ENCODE measurements at places on chromosomes 16 and 17.

- no peak for DNase-seq
These were observed 3.9 kb downstream of the MED9 start for GRCh38 chr17:17480593-17481148.

DNA sequence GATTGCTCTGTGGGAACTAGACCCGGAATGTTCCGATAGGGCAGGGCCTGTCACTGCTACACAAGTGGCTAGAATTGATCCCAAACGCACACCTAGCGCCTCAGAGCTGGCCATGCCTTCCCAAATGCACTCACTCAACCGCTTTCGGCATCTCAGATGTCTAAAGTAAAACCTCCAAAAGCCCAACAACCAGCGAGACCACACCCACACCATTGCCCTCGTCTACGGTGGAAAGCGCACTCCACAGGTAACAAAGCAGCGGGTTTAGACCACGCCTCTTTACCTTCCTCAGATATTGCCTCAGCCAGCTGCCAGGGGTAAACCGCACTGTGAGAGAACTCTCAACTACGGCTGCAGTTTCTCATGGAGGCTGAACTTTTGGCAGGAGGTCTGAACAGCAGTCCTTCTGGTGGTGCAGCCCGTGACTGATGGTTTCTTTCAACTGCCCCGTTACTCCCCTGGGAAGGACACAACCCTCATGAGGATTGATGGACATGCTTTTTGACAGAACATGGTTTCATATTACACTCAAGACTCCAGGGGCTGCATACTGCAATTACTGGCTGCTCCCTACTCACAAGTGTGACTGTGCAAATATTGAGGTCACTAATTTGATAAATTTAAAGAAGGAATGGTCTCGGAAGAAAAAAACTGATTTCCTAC is 34.5 kb downstream of the USP7 start:
- no peak for DNase-seq

- peak; percentile 70 for DNase-seq
These were observed 26.2 kb upstream of the RFFL start for GRCh38 chr17:35089586-35090296.

GRCh38 chr16:57568173-57568678 is 25.8 kb downstream of the ADGRG5 start:
- no peak for DNase-seq

DNA sequence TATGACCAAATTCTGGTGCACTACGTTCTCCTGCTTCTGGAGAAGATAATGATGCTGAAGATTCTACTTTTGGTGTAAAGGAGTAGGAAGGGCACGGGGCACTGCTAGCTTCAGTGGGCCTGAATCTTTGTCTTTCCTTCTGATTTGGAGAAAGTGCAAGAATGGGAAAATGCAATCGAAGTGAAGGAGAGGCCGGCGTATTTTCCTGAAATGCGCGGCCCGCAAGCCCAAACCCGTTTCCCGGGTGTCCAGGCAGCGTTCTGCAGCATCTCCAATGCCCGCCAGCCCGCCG is 372 bp upstream of the NDE1 start:
- DNase-seq, result no peak

DNA sequence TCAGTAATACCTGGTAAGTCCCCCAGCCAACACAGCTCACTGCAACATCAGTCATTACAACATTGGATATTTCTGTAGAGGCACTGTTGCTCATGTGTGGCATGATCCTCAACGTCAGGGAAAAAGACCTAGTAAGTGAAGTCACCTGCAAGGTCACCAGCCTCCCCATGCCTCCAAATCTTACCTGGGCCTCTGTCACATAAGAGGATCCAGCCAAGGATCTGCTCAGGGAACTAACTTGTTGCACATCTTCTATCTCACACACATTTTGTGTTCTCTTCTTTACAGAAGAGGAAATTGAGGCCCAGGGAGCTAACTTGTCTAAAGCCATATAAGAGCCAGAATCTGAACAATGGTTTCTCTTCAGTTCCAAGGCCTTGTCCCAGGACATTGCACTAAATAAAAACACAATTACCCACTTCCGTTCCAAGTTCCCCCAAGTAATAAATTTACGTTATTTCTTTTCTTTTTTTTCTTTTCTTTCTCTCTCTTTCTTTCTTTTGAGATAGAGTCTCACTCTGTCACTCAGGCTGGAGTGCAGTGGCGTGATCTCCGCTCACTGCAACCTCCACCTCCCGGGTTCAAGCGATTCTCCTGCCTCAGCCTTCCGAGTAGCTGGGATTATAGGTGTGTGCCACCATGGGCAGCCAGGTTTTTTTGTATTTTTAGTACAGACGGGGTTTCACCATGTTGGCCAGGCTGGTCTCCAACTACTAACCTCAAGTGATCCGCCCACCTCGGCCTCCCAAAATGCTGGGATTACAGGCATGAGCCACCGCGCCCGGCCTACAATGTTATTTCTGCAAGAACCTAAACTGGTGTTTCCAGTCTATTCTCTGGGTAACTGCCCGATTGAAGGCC is 1.3 kb downstream of the SHMT1 start:
- DNase-seq, result no peak

GRCh38 chr17:79024901-79025737 is 1.1 kb downstream of the C1QTNF1 start:
- no peak for DNase-seq

DNA sequence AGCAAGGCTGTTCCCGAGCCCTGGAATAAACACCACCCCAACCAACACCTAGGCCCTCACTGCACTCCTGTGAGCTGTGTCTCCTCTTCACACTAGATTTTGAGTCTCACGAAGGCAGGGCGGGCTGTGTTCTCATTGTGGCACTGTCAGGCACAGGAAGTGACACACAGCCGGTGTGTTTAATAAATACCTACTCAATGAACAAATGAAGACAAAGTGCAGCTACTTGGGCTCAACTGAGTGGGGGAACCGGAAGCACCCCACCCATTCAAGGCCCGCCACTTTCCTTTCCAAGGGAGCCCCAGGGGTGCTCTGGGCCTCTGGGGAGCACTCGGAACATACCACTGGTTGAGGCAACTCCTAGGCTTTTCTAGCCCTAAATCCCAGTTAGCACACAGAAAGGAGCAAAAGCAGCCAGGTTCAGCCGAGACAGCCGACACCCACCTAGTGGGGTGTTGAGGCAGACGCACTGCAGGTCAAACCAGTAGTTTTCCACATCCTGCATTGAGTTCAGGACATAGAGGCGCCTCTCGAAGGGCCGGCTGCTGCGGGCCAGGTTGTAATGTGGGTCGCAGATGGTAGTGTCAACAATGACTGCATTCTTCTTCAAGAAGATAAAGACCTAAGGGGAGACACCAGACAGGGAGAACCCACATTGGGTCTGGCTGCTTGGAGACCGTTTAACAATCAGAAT is 57.7 kb downstream of the GTF3C1 start:
- no peak for DNase-seq

DNA sequence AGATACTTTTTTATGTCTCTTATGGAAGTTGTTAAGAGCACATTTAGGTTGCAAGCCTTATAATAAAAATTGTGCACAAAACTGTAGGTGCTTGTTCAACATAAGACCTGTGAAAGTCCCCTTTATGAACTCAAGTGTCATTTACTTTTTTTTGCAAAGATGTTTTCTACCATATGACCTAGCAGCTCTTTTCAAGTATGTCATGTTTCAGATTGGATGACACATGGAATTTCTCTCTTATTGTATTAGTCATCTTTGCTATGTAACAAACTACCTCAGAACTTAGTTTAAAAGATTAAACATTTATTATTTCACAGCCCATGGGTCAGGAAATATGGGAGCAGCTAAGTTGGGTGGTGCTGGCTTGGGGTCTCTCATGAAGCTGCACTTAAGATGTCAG is 57.9 kb downstream of the PHKB start:
- no peak for DNase-seq

DNA sequence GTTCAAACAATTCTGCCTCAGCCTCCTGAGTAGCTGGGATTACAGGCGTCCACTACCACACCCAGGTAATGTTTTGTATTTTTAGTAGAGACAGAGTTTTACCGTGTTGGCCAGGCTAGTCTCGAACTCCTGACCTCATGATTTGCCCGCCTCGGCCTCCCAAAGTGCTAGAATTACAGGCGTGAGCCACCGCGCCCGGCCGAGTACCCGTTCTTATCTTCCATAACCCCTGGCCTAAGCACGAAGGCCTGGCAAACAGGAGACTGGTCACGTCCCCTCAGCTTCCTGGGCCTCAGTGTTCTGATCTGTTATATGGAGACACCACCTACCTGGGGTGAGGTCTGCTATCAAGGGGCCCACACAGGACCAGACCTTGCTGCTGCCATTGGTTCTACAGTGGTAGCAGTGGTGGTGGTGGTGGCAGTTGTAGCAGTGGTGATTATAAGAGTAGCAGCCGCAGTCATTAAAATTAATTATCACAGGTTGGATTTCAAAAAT is 1.3 kb downstream of the SLC5A10 start:
- DNase-seq, result no peak

DNA sequence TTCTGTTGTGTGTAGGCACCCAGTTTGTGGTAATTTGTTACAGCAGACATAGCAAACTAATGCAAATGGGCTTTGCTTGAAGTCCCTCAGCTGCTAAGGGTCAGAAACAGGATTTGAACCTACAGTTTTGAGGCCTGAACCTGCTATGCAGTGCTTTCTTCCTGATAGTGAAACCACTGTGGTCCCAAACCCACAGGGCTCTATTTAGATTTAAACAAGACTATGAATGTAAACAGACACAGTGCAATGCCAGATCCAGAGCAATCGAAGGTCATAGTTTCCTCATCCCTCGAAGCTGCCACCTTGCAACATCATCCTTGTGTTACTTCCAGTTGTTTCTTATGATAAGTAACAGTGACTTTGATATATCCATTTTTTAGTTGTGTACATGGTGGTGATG is 630.2 kb downstream of the WWOX start:
- no peak for DNase-seq

DNA sequence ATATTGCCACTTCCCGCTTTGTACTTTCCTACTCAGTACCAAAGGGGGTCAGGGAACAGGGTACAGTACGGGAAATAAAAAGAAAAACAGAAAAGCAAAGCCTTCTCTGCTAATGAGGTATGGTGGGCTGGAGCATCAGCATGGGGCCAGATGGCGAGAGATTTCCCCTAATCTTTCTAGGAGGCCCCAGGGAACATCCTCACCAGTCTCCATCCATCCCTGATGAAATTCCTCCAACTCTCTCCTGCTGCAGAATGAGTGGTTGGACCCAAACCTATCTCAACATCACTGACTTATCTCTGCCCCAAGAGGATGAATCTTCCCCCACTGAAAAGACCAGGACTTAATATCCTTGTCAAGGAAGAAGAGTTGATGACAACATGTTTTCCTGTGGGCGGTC is 185.6 kb downstream of the C16orf78 start:
- DNase-seq, result no peak

DNA sequence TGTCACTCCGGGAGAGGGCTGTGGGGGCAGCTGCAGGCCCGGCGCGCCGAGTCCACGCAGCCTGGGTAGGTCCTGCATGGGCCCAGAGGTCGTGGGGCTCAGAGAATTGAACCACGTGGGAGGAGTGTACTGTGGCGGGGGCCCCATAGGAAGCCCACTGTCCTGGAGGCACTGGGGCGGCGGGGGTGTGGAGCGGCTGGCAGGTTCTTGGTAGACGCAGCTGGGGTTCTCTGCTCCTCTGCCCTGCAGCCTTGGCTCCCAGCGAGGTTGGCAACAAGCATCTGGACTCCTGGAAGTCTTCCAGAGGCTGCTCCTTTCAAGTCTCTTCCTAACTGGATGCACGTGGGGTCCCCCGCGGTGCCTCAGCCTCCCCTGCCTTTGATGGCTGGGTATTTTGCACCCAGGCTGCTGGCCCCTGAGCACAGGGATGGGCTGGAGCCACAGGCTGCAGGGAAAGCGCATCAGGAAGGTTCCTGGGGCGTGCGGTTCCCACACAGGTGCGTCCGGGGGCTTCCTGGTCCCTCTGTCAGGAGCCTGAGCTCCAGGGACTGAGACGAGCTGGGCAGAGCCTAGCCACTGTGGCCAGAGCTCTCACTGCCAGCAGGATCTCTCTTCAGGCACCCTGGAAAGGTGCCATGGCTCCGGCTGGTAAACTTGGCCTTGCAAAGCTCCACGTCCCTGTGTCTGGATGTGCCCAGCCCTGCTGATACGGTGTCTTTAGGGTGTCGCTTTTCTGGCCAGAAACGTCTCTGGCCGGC is 9.3 kb downstream of the KCTD5 start:
- DNase-seq, result no peak

DNA sequence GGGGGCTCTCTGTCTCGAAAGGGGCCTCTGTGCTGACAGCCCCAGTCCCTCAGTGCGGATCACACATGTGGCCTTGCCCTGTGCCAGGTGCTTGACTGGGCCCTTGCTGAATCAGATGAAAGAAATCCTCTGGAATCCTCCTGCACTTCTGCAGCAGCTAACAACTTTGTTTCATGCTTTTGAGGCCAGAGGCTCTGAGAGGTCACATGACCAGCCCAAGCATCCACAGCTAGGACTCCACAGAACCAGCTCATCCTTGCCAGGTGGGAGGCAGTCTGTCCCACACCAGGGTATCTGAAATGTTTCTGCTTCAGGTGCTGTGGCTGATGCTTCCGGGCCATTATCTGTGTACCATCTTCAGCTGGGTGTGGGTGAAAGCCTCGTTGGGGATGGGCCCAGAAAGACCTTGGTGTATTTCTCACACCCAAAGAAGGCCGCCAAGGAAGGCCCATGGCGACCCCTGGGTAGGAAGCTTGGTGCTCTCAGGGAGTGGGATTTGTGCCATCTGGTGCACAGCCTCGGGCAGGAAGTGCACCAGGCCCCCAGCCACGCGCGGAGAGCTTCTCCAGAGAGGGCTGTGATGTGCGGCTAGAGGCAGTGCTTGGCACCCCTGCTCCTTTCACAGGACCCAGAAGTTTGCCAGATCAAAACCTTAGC is 143.8 kb downstream of the CLEC16A start:
- peak; percentile 26 for DNase-seq

DNA sequence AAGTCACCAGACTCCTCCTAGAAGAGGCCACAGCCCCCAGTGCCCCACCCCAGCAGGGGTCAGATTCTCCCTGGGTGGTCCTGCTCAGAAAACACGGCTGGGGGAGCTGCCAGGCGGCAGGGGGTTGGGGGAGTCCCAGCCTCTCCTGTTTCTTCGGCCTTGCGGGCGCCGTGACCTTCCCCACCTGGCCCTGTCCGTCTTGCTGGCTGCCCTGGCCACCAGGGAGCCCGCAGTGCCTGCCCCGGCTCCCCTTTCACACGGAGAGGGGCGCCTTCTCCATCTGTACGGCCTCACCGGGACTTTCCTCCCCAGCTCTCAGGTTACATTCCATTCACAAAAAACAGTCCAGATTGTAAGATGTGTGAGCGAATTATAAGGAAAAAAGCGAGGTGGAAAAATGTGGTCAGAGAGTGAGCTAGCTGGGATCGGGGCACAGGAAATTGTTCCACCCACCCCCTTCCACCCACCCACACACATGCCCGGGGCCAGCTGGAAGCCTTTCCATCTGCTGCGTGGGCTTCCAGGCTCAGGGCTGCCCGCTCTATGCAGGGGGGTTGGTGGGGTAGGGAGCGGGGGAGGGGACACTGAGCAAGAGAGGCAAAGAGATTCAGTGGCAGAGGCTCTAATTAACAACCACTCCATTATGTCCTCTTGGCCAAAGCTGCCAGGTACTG is 14.6 kb upstream of the CIBAR2 start:
- peak; percentile 15 for DNase-seq

- no peak for DNase-seq
These were observed 23.7 kb upstream of the GSG1L start for GRCh38 chr16:28087140-28087660.

- no peak for DNase-seq
These were observed 8.5 kb downstream of the HASPIN start for GRCh38 chr17:3732210-3732621.

GRCh38 chr17:62126292-62126691 is 61.2 kb upstream of the MED13 start:
- DNase-seq, result no peak

- DNase-seq, result no peak
These were observed 347.2 kb downstream of the SOX9 start for GRCh38 chr17:72467841-72468653.

Data from stimulated activated naive CD4-positive, alpha-beta T cell treated with Interleukin-2 at 50 U/mL for 16 hours (primary cell).